H1 (cell line): ENCODE measurements at places on chromosomes 4 and X.

GRCh38 chr4:112526061-112526460 lies 10.1 kb upstream of the NEUROG2 start:
- DNase-seq, result no peak

- DNase-seq, result no peak
Measured at GRCh38 chr4:109548655-109549054, 11.4 kb upstream of the MCUB start.

DNA sequence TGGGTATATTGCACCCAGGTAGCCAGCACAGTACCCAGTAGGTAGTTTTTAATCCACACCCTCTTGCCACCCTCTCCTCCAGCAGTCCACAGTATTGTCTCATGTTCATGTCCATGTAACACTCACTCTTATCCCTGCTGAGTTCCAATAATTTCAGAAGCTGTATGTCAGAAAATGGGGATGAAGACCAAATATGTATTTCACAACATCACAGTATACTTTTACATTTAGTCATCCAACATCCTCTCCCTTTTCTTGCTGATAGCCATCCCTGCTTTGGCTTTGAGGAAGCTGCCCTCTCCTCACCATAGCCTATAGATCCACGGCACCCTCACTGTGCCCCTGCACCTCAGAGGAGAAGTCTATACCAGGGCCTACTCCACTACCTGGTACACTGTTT lies 126.0 kb upstream of the LDB2 start:
- DNase-seq, result no peak

DNA sequence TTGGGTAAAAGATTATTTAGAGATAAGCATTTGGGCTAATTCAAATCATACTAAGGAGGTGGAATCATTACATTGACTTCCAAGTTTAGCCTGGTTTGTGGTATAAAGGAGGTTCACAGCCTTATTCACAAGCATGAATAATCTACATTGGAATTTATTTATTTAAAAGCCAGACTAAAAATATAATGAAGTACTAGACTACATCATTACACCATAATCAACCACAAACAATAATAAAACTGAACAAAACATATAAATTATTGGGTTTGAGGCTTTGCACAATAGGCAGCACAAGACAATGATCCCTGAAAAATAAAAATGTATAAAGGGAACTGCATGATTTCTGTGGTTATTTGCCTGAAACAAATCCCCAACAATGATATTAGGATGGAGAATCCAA lies 314.0 kb downstream of the GBA3 start:
- no peak for DNase-seq

DNA sequence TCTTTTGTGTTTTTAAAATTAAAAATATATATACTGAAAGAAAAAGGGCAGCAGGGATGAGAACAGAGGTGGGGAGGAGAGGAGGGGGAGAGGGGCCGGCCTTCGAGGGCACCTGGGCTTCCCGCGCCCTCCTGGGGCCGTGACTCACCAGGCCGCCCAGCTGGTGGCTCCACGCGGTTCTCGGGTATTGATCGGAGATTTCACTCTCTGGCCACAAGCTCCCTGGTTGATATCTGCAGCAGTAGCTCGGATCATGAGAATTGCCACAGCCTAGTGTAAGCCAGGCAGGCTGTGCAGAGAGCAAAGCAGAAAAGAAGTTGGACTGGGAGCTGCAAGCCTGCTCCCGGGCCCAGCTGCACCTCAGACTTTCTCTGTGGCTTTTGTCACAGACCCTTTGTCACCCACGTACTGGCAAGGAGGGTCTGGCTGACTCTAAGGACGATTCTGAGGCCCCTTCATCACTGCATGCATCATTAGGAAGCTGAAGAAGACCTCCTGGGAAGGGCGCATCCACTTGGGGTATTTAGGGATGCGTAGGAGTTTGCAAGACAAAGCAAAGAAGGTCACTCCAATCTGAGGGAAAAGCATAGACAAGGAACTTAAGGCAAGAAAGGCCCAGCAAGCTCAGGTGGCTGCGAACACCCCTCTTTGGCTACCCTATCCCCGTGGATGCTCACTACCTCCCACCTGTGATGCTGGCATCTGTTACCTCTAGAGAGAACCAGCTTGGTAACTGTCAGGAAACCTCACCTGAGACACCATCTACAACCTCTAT lies 71.7 kb downstream of the CPZ start:
- DNase-seq, result no peak

GRCh38 chrX:54116391-54116790 lies 66.7 kb downstream of the FAM120C start:
- DNase-seq, result no peak

DNA sequence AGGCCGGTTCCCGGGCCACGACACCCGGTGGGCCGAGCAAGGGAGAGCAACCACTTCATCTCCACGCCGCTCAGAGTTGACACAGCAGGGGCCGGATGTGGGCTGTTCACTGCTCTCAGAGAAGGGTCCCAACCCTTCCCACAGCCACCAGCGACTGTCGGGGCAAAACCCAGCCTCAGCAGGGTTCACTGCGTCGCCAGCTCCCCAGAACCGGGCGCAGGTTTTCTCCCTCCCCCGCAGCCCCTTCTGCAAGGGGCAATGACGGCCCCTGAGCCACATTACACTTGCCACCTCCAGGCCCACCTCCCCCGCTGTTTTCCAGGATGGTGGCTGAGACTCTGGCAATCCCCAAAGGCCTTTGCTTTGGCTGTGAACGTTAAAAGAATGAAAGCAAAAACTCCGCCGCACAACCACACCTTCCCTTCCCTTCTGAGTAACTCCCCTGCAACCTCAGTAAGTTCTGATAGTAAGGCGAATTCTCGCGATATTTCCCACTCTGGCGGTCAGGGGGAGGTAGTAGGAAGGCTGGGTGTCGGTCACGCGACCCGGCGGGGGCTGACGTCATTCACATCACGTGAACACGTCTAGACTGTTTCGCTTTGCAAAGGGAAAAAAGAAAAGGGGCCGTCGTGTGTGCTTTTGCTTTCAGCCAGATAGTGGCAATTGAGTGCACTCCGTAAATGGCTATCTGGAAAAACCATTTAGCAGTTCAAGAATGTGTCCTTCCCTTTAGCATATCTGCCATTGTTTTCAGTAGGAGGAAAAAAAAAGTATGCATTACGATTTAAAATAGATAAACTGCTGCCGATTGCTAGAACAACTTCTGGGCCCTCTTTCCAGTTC lies 869 bp upstream of the CAMK2D start:
- DNase-seq, result peak; percentile 96

DNA sequence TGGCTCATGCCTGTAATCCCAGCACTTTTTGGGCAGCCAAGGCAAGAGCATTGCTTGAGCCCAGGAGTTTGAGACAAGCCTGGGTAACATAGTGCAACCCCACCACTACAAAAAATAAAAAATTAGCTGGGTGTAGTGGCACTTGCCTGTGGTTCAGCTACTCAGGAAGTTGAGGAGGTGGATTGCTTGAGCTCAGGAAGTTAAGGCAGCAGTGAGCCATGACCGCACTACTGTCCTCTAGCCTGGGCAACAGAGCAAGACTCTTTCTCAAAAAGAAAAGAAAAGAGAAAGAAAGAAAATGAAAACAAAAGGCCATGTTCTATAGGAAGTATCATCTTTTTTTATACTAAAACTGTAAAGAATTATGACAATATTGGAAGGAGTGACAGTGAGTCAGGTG lies 38.5 kb downstream of the NEK1 start:
- DNase-seq, result no peak

- no peak for DNase-seq
Measured at GRCh38 chr4:110815950-110816349, 193.1 kb upstream of the PITX2 start.

DNA sequence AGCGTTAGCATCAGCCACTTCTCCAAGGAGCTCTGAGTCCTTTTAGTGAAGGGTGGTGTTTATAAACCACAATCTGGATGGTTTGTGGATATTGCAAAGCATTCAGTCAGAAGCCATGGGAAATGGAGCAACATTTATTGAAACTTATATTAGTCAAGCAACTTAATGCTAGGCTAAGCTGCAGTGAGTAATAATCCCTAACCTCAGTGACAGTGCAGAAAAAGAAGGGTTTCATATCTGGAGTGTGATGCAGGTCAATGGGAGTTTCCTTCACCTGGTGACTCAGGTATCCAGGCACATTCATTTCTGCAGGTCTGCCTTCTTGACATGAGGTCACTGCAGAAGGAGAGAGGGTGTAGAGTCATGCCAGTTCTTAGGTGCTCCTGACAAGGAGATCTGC lies 10.4 kb upstream of the DRD5 start:
- no peak for DNase-seq

GRCh38 chr4:29972121-29972520 lies 748.0 kb upstream of the PCDH7 start:
- no peak for DNase-seq

DNA sequence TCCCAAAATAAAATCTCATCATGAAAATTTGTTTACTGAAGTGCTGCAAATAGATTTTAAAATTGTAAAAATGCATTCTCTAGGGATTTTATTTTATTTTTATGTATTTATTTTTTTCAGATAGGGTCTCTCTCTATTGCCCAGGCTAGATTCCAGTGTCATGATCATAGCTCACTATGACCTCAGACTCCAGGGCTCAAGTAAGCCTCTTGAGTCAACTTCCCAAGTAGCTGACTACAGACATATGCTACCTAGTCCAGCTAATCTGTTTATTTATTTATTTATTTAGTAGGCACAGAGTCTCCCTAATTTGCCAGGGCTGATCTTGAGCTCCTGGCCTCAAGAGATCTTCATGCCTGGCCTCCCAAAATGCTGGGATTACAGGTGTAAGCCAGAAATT lies 317.7 kb upstream of the ANXA10 start:
- no peak for DNase-seq

DNA sequence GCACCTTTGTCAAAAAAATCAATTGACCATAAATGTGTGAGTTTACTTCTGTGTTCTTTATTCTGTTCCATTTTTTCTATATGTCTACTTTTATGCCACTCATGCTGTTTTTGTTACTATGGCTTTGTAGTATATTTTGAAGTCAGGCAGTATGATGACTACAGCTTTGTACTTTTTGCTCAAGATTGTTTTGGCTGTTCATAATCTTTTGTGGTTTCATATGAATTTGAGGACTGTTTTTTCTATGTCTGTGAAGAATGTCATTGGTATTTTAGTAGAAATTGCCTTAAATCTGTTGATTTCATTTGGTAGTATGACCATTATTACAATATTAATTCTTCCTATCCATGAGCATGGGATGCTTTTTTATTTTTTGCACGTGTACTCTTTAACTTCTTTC lies 346.8 kb downstream of the PPP3CA start:
- no peak for DNase-seq

DNA sequence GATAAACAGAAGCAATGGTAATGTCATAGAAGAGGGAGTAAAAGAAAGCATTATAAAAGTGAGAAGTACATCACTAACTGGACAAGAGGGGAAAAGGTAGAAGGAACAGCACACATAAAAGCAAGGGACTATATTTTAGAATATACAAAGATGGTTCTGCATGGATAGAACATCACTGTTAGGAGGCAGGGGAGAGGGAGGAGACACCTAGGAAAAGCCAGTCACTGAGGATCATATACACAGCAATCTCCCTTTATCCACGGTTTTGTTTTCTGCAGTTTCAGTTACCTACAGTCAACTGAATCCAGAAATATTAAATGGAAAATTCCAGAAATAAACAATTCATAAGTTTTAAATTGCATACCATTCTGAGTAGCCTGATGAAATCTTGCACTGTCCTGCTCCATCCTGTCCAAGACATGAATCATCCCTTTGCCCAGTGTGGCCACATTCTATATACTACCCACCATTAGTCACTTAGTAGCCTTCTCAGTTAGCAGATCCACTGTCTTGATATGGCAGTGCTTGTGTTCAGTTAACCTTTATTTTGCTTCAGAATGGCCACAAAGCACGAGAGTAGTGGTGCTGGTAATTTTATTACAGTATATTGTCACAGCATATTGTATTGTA lies 74.2 kb downstream of the PPA2 start:
- no peak for DNase-seq

DNA sequence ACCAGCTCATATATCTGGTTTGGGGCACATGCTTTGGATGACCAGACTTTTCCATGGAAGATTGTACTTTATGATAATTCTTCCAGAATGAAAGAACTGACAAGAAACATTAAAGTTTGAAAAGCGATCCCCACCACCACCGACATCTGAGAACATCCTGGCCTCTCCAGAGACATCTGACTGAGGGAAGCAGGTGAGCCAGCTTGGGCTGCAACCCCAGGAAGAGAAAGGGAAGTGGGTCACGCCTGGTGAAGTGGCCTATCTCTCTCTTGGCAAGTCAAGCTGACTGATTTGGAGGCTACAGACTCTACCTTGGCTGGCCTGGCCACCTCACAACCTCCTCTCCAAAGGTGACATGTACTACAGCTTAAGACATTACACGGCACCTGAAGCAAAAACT lies 20.7 kb downstream of the PARM1 start:
- DNase-seq, result no peak

- no peak for DNase-seq
Measured at GRCh38 chrX:29419774-29420553, 795.4 kb upstream of the MAGEB2 start.

GRCh38 chrX:79169484-79169883 lies 25.0 kb downstream of the GPR174 start:
- DNase-seq, result no peak

GRCh38 chrX:48493890-48494364 lies 14.9 kb upstream of the PORCN start:
- peak; percentile 58 for DNase-seq

DNA sequence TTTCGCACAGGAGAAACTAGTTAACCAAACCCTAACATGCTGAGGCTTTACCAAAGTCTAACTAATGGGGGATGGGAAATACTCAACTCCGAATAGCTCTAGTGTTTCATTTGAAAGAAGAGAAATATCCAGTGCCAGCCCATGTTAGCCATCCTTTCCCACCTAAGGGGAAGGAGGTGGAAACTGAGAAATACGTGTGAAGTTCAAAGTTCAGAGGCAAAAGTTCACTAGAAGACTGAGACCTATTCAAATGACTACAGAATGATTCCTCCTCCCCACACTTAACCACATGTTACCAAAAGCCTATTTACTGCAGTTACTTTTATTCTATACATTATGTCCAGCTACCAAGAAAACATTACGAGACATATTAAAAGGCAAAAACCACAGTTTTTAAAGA lies 106.3 kb downstream of the CENPC start:
- no peak for DNase-seq

DNA sequence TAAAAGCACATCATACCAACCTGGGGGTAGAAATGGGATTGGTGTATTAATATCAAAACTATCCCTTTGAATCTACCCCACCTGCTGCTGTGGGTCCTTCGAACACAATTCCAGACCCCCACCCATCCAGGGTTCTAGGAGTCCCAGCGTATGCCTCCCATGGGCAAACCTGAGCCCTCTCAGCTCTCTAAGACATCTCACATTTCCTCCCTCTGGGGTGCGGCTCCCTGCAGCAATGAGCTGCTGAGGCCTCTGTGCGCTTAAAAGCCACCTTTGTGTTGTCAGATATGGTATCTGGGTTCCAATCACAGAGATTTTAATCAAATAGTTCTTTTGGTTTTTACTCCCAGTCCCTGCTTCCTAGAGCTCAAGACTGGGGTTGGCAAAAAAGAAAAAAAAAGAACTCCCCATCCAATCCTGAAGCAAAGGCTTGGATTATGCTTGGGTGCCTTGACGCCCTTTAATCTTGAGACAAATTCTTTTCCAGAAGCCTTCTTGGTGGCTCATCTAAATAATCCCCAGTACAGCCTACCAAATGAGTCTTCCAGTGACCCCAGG lies 37.5 kb upstream of the NOCT start:
- peak; percentile 50 for DNase-seq
